ENCODE measurements at places on chromosomes 2 and 18. TPM values are rescaled to one million over a fixed set of nuclear protein-coding genes. Genes with fewer than 3 reads are reported as not detected.

The UGT1A7 gene
- total RNA-seq, result not detected

The C2orf78 gene
- total RNA-seq, result not detected

- DNase-seq, result peak; percentile 88
These were observed 338.8 kb downstream of the AGPS start for GRCh38 chr2:177731384-177731783.

DNA sequence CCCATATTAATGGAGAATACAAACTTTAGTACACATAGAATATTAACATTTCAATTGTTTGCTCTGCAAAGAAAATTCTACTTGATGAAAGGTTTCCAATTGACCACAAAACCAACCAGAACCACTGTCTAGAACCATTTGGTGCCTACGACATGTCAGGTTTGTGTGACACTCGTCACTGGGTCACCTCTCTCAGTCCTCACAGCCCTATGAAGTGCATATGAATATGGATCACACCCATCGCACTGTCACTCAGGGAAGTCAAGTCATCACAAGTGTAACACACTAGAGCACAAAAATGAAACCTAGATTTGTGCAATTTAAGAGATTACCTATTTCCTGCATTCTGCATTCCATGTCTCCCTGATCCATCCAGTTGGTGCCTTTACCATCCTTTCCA is 43.7 kb downstream of the PTPN2 start:
- no peak for DNase-seq

GRCh38 chr18:524466-524865 is 24.0 kb upstream of the COLEC12 start:
- DNase-seq, result no peak

DNA sequence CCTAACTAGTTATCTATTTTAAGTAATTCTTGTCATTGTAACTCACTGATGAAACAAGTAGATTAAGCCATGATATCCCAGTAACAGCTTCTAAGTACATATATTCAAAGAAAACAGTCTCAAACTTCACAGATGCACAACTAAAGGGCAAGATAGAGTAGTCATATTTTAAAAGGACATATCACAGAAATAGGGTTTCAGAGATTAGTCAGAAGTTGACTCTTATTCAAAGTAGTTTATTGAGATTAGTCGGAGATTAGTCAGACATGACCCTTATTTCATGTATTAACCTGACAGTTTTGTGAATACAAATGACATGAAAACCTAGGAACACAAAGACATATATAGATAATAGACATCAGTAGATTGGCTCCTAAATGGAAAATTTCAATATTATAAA is 15.9 kb upstream of the CHAC2 start:
- DNase-seq, result no peak

GRCh38 chr18:6595666-6596065 is 133.8 kb upstream of the ARHGAP28 start:
- no peak for DNase-seq

- peak; percentile 69 for DNase-seq
These were observed 20.8 kb downstream of the GPATCH11 start for GRCh38 chr2:37105150-37105549.

DNA sequence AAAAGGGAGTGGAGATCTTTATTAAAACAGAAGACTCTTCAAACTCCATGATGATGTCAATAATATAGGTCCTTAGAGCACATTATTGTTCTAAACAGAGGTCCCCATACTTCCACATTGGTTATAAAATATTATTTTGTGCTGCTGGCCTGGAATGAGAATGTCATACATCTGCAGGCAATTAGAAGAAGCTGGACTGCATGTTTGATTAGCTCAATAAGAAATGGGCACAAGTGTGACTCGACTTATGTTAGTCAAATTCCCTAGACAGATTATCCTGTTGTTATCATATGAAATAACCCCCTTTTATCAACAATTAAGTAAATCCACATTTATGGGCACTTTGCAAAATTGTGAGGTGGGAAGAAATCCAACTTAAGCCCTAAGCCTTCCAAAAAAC is 8.8 kb downstream of the EFEMP1 start:
- DNase-seq, result no peak
